ENCODE measurements at places on chromosomes 11 and 22.
A peak's percentile ranks its signal among the peaks of the same experiment; 100 is the strongest.

DNA sequence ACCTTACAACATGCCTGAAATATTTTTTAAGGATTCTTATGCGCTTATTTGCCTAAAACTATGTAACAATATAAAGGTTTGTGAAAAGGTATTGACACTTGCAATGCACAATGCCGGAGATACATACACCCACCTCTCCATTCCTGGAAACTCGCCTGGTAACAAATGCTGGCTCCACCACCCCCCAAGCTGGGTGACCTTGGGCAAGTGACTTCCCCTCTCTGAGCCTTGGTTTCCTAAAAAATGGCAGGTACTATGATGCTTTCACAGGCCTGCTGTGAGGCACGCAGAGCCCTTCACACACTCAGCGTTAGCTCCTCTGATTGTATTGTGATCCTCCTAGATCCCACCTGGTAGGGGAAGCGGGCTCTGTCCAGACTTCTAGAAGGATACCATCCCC, 2.3 kb downstream of the GAL3ST1 start:
- DNase-seq = no peak

- no peak for DNase-seq
Measured at GRCh38 chr11:92828556-92828955, 140.9 kb upstream of the MTNR1B start.

DNA sequence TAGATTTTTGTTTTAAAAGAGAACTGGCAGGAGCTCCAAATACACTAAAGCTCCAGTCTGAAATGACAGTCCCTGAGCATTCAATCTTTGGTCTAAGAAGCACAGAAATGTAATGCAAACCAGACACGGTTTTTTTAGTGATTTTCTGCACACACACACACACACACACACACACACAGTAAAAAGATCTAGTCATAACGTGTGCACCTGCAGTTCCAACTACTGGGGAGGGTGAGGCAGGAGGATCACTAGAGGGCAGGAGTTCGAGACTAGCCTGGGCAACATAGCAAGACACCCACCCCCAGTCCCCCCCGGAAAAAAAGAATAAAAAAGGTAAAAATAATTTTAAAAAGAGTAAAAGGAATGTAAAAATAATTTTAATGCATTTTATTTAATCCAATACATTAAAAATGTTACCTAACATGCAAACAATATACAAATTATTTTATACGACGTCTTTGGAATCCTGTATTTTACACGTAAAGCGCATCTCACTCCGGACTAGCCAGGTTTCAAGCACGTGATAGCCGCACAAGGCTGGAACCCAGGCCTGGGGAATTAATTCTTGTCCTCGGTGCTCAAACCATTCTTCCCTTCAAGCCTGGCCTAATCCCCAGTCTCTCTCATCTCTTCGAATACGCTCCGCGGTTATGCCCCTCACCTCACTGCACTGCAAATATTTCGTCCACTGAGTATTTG, 762 bp upstream of the TBC1D22A start:
- no peak for DNase-seq

DNA sequence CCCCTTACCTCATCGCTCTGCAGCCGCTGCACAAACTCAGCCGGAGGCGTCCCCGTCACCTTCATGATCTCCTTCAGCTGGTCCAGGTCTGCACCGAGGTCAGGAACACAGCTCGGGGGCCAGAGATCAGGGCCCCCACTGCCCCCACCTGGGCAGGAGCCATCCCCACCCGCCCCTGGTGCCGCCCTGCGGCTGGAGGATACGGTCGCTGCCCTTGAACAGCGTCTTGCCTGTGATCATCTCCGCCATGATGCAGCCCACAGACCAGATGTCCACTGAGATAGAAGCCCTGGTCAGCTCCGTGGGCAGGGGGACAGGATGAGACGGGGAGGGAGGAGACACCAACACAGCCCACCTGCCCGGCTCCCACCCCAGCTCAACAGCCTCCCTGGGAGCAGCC, 4.5 kb upstream of the HDAC10 start:
- DNase-seq = no peak

GRCh38 chr11:10263929-10264328, 30.1 kb downstream of the SBF2 start:
- peak; percentile 42 for DNase-seq

- no peak for DNase-seq
Measured at GRCh38 chr22:29157759-29158535, 47.7 kb upstream of the EMID1 start.

DNA sequence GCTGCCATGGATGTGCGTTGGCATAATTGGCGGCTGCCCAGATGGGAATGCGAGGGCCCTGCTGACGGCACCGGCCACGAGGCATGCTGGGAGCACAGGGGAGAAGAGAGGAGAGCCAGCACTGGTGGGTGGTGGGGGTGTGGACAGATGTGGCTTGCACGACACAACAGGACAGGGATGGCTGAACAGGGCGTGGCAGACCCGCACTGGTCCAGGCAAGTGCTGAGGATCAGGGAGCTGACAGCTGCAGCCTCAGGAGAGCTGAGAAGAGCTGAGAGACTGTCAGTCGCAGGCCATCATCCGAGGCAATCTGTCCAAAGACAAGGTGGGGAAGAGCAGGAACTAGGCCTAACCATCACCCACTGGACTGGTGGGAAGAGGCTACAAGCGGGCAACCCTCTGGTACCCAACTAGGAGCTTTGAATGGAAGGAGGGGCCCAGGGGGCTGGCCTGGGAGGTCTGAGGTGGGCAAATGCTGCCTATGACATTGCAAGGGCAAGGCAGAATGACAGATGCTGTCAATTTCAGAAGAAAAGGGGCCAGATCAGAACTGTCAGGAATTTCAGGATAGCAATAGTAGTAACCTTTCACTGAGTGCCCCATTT, 2.4 kb downstream of the GNB1L start:
- no peak for DNase-seq

DNA sequence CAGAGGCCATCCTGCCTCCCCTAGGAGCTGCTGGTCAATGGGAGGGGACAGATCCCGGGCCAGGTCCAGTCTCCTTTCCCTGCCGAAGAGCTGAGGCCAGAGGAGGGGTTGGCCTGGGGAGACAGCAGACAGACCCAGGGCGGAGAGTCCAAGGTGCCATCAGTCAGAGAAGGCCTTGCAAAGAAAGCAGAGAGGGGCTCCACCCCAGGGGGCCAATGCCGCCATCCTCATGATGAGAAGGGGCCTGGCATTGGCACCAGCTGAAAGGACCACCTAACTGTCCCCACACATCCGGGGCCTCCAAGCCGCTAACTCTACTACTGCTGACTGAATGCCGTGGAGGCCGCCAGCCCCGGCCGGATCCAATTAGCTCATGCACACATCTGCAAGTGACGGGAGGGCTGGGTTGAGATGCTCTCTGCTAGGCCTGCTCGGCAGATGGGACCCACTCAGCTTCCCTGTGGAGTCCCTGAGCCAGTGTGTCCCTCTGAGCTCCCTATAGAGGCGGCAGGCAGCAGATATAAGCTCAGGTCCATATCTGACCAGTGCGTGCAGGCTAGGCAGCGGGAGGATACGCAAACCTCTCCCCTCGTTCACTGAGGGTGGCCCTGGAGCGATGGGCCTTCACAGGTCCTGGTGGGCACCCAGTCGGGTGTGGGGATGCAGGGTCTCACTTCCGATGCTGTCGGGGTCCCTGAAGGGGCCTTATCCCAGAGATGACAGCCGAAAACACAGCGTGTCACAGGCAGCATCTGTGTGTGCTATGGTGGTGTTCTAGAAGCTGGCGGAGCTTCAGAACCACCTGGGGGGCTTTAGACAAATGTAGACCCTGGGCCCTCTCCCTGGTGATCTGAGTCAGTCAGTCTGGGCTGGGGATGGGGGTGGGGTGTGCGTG, 183.9 kb downstream of the CTTN start:
- DNase-seq = no peak

DNA sequence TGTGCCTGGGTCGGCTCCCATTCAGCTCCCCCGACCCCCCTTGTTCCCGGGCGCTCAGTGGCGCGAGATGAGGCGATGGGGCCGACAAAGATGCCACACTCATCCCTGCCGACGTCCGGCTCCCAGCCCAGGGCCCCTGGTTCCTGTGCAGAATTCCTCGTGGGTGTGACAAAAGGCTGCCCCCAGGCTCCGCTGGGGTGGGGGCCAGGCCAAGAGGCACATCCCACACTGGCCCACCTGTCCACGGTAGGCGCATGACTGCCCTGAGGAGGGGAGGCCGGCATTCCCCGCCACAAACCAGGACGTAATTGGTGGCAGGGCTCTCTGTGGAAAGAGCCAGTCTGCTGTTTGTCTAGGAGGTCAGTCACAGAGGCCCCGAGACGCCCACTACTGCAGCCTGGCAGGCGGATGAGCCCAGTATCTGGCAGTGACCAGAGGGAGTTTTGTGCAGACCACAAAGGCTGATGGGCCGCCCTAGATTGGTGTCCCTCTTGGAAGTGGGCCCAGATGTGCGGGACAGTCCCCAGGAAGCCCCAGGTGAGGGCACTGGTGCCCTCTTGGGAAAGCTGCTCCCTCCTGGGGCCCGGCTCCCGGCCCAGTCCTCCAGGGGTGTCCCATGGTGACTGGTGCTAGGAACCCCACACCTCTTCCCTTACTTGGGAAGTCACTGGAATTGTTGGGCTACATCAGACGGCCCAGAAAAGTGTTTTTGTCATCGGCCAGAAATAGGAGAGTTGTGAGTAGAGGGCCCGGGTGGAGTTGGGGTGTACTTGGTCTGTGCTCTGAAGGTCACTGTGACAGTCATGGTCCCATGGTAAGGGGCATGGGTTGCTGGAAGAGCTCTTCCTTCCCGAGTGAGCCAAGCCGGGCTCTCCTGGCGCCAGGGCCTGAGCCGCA, 5.8 kb downstream of the CCND1 start:
- no peak for DNase-seq

DNA sequence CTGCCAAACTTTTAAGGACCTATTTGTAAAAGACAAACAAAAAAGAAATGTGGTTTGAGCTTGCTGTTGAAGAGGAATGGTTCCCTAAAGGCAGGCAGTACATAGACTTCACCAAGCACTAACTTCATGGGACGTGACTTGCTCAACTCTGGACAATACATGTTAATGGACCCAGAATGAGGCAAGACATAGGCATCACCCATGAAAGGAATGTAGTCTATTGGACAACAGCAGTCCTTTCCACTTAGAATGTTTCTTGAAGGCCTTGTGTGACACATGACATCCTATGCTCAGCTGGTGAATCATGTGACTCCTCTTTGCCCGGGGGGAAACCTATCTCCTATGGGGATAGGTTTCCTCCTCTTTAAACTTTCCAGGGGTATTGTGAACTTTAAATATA, 246.4 kb upstream of the BLID start:
- DNase-seq = no peak

GRCh38 chr11:71499546-71499945, 27.5 kb upstream of the KRTAP5-7 start:
- DNase-seq = no peak

DNA sequence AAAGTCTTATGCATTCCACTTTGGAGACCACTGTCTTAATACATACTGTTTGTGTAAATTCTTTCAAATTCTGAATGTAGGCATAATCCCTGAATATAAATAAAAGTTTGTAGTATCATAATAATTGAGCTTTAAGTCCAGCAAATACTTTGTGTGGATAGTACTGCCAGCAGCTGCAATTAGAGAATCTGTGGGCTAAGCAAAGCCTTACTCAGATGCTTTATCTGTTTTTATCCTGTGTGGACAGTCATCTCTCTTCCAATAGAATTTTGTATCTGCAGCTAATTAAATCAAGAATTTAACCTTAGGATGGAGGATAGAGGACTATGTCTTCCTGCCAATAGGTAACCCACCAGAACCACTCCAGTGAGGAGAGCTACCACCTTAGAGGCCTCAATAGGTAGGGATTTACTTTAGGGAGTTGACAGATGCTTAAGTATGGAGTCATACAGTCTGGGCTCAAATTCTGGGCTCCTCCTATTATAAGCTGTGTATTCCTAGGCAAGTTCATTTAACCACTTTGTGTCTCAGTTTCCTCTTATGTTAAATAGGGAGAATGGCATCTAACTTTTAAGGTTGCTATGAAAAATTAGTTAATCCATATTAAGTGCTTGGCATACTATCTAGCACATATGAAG, 71.1 kb downstream of the STIM1 start:
- no peak for DNase-seq

DNA sequence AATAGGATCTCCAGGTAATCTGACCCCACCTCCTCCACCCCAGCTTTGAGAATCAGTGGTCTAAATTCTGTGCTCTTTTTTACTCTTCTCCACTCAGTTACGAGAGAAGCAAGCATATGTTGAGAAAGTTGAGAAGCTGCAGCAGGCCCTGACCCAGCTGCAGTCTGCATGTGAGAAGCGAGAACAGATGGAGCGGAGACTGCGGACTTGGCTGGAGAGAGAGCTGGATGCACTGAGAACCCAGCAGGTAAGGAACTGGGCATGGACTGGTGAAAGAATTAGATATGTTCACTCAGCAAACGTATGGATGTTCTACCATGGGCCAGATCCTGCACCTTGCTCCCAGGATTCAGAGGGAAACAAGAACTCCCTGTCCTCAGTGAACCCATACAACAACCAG, 85.7 kb downstream of the AMOTL1 start:
- DNase-seq = no peak

DNA sequence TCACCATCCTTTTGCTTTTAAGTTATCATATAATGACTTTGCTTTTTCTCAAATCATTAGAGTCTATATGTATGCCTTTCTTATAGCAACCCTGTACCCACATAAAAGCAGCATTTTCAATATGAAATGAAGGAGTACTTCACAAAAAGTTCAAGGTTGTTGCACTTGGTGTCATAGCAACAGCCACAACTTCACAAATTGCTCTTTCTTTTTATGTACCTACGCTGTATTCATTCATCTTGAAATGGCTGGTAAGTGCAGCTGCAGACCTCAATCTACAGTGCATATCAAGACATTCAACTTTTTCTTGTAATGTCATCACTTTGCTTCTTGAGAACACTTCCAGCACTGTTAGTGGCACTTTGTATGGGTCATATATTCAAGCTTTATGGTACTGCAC, 18.6 kb downstream of the CWC15 start:
- DNase-seq = no peak

DNA sequence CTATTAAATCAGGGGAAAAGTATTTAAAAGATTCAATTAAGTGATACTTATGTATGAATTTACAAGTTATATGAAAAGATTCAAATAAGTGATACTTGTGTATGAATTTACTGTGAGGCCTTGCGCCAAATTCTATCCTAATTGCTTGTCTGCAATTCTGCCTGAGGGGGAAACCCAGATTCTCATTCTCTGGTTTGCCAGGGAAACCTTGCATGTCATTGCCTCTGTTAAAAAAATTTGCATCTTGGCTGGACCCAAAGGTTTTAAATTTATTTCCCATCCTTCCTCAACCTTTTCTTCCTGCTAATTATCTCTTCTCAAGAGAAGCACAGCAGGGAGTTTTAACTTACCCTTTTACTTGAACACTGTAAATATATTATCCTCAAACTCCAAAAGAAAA, 13.8 kb downstream of the OLFML1 start:
- DNase-seq = no peak

DNA sequence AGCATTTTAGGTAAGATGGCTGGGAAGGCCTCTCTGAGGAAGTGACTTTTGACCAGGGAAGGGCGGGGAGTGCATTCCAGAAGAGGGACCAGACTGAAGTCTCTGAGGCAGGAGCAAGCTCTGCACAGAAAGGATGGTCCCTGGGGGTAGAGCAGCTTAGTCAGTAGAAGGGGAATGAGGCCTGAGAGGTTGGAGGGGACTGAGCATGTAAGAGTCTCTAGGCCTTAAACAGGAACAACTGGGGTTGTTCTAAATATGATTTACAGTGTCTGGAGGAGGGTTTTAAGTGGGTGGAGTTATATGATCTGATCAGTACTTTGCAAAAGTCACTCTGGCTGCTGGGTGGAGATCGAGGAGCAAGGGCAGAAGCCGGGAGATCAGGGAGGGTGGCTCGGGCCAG, 31.7 kb upstream of the TEF start:
- no peak for DNase-seq

Measured in AG09309 (cell line).